Stimulated activated naive CD4-positive, alpha-beta T cell treated with Interleukin-2 at 50 U/mL for 16 hours (primary cell): ENCODE measurements at places on chromosomes 3 and 15.

DNA sequence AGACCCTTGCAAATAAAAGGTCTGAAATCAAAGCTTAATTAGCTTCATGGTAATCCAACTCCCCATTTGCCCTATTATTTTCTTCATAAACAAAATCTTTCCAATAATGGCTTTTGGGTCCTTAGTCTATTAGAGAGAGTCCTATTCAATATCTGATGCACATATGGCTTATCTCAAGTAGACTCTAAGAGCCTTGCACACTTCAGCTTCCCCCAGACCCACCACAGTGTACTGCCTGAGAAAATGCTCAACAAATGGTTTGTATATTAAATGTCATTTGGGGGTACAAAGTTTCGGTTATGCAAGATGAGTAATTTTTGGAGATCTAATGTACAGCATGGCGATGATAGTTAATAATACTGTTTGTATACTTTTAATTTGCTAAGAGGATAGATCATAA is 28.9 kb downstream of the FSTL1 start:
- DNase-seq = no peak

GRCh38 chr3:20055842-20056241 is 15.6 kb downstream of the KAT2B start:
- no peak for DNase-seq

DNA sequence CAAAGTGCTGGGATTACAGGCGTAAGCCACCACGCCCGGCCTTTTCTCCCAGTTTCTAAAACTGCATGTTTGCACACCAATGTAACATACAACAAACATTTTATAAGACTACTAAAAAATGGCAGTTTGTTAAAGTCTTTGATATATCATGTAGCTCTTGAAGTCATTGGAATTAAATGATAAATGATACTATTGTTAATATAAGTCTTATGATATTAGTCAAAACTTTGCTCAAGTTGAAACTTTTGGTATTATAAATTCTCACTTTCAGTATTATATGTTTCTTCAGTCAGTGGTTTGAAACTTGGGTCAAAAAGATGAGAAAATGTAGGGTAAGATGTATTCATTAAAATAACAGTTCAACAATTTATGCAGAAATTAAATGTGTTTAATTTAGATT is 117.6 kb upstream of the TBL1XR1 start:
- no peak for DNase-seq

GRCh38 chr3:173266441-173266840 is 125.4 kb upstream of the SPATA16 start:
- DNase-seq = no peak

DNA sequence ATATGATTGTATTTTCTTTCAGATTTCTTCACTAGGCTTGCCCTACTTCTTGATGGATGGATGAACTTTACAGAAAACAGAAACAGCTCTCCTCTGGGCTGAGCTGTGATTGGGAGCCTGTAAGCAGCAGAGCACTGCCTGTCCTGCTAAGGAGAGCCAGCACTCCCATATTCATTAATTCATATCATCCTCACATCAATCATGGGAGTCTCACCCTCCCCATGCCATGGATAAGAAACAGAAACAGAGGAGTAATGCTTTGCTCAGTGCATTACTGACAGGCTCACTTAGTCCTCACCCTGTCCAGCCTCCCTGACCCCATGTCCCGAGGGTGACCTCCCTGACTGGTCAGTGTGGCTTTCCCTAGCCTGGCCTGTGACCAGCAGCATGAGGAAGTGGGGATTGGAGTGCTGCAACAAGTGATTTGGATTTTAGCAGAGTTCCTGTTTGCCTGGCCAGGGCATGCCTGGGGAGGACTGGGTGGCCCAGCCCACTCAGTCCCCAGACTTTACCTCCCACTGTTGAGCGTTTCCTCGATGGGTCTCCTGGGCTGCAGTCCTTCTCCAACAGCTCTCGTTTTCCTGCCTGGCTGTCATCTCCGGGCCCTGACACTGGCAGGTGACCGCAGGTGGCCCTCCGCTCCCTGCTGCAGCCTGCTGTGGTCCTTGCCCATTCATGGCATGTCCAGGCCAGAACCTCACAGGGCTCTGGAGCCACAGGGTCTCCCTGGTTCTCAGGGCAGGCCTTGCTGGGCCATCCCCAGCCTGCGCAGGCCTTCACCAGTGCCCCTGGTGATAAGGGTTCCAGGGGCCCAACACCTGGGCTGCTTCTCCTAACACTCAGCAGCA is 1.3 kb upstream of the TMIE start:
- no peak for DNase-seq

GRCh38 chr3:13167064-13167743 is 94.0 kb upstream of the IQSEC1 start:
- DNase-seq = no peak

DNA sequence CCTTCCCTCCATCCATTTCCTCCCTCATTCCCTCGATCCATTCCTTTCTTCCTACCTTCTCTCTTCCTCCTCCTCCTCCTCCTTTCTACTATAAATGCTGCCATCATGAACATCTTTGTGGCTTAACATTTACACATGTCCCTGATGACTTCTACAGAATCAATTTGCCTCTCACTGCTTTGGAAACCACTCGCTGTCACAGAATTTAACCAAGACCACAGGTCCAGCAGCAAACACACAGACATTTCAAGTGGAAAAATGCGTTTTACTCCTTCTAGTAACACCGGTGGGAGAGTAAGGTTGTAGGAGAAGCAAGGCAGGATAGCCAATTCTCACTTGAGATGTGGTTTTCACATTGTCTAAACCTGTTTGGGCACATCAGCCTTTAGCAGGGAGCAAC is 101.4 kb upstream of the LRIG1 start:
- no peak for DNase-seq

GRCh38 chr3:81476692-81477091 is 284.8 kb downstream of the GBE1 start:
- no peak for DNase-seq

GRCh38 chr3:166569589-166569988 is 732.4 kb upstream of the BCHE start:
- no peak for DNase-seq

DNA sequence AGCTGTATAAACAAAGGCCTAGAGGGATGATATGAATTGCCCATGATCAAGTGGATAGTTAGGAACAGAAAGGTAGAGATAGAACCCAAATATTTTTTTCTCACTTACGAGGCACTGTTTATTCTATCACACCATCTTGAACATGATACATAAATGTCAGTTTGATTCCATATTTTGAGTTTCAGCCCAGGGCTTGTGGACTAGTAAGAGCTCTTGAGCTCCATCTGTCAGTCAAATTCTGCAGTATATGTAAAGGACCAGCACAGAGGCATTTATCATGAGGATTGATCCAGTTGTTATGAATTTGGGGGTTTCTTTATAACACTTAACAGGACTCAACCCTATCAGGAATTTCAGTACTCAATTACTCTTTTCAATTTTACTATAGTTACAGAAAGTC is 4.8 kb downstream of the SLC27A2 start:
- no peak for DNase-seq
